Endothelial cell (in vitro differentiated cells): ENCODE measurements at places on chromosomes 1 and 21. TPM values are rescaled to one million over a fixed set of nuclear protein-coding genes. Genes with fewer than 3 reads are reported as not detected.
A peak's percentile ranks its signal among the peaks of the same experiment; 100 is the strongest.

GRCh38 chr1:242877229-242877628 lies 352.7 kb upstream of the PLD5 start:
- H3K4me1 ChIP-seq: no peaks in the 10 kb centered on the region
- H3K36me3 ChIP-seq: no peaks in the 10 kb centered on the region
- no peak overlapping the region for H3K4me3 ChIP-seq
- no peaks in the 10 kb centered on the region for H3K27me3 ChIP-seq
- no peak for DNase-seq

DNA sequence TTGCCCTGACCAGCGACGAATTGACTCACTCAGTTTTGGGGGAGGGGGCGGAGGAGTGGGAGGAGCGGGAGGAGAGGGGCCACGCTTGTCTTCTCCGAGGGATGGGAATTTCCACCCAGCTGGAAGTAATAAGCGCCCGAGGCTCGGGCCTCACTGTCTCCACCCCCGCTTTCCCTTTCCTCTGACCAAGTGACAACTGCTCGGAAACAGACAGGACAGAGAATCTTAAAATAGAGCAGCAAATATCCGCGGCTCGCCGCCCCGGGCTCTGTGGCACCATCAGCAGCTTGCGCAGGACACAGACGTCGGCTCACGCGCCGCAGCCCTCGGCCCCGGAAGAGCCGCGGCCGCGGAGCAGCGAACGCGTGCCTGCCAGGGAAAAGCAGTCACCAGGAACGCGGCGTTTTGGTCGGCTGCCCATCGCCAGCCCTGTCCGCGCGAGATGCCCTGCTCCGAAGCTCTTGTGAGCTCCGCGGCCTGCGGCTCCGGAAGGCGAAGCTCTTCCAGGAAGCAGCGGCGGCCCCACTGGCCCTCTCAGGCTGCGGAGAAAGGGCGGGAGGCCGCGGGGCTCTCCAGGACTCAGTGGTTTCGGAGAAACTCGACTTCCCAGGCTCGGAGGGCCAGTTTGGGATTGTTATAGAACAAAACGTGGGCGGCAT lies 10.7 kb upstream of the RGS16 start:
- peaks cover 14% of the 10 kb centered on the region for H3K27me3 ChIP-seq
- peak; percentile 69 for DNase-seq
- H3K36me3 ChIP-seq: no peaks in the 10 kb centered on the region
- peak overlapping the region; percentile 83 for H3K4me3 ChIP-seq

Gene GPR52
- total RNA-seq: 0.67 TPM

Gene ZNF124
- 138 TPM for total RNA-seq

Gene CHI3L2
- total RNA-seq: 1.3 TPM
